Body of pancreas (tissue), 4 donors: ENCODE measurements at places on chromosomes 13 and 19. TPM values are rescaled to one million over a fixed set of nuclear protein-coding genes. Genes with fewer than 3 reads are reported as not detected.

- DNase-seq: no peak
Observed at GRCh38 chr13:78836238-78836784, 177.4 kb upstream of the OBI1 start.

DNA sequence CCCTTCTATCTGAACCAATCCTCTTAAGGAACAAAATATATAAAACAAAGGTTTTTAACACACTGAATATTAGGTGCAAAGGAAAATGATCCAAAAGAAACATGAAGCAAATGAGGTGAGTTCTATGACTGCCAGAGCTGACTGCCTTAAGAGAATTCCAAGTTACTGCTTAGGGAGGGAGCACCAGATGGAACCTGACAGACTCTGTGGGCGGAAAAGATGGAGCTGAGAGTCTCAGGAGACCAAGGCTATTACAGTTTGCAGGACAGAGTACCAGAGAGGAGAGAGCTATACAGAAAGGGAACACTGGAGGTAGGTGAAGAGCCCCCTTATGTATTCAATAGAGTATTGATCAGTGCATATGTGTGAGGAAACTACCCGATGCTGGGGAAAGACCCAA lies 87.2 kb downstream of the B3GLCT start:
- no peak for DNase-seq

- DNase-seq: no peak
Observed at GRCh38 chr19:6032381-6032780, 54.4 kb upstream of the RANBP3 start.

DNA sequence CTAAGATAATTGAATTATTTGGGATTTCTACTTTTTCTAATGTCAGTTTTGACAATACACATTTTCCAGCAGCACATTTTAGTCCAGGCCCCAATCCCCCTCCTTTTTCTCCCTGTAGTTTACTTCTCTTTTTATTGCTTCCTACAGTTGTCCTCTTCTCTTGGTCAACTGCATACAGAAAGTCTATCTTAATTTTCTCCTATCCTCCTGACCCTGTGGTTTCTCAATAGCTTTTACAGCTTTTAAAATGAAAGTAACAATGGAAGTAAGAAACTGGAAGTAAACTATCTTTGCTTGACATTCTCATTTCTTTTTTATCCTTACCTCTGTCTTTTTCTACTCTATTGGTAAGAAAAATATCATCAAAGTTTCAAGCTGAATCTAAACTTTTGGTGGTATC lies 106.5 kb upstream of the OXGR1 start:
- DNase-seq: no peak

- DNase-seq: no peak
Observed at GRCh38 chr19:52734331-52734892, 432 bp downstream of the ZNF611 start.

DNA sequence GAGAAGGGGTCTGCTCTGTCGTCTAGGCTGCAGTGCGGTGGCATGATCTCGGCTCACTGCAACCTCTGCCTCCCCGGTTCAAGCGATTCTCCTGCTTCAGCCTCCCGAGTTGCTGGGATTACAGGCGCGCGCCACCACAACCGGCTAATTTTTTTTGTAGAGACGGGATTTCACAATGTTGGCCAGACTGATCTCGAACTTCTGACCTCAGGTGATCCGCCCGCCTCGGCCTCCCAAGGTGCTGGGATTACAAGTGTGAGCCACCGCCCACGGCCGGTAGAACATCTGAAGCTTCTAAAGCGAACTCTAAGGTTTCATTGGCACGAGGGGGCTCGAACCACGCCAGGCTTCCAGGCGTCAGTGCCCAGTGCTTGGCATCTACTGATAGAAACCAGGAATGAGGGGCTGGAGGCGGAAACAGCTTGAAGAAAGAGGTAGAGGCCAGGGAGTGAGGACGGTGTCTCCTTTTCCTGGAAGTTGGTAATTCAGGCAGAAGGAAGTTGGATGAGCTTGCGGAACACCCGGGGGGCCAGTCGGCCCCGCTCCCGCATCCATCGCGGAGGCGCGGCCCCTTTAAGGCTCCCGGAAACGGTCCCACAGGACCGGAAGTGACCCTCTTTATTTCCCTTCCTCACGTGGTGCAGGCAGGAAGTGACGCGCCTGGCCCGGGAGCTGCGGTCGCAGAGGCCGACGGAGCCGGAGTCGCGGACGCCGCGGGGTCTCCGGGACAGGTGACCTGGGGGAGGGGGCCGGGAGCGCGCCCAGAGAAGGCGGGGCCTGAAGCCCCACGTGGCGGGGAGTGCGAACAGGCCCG lies at the start of gene CCDC9:
CCDC9 (plus strand) TSS at position 647 of the 814 bp plus-strand sequence. CDS start 1,876 bp downstream, outside the sequence.
- DNase-seq: peak; percentile 97

- DNase-seq: no peak
Observed at GRCh38 chr13:76226941-76227340, 590.8 kb downstream of the LMO7 start.

GRCh38 chr13:72808917-72809500 lies 27.1 kb downstream of the PIBF1 start:
- no peak for DNase-seq

GRCh38 chr19:8212212-8212611 lies 3.0 kb downstream of the CERS4 start:
- DNase-seq: no peak

DNA sequence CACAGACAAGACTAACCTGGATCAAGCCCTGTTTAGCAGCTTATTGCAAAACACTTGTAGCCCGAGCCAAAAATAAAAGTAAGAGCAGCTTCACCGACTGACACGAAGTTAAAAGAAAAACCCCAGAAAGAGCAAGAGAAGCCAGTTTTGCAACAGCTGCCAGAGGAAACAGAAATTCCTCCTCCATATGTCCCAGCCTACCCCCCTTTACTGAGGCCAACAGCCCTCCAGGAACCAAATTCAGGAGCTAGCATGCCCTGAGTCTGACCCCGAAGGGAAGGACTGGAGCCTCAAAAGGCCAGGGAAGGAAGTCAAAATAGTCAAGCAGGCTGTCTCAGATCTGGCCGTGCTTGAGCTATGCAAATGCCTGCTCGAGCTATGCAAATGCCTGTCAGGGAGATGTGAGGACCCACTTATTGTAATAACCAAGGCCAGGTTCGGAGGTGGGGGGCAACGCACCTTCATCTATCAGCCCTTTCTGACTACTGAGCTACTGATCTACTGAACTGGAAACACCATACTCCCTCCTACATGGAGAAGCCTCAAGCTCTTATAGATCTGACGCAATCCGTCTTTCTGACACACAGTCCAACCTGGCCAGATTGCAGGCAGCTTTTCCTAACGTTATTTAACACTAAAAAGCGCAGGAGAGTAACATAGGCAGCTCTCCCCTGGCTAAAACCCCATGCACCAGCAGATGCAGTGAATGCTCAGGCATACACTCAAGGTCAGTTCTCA lies 6.7 kb downstream of the SIGLEC11 start:
- no peak for DNase-seq

- no peak for DNase-seq
Observed at GRCh38 chr13:101811284-101811839, 358.9 kb downstream of the ITGBL1 start.

Gene ZNF571
- total RNA-seq: 2.6 TPM

DNA sequence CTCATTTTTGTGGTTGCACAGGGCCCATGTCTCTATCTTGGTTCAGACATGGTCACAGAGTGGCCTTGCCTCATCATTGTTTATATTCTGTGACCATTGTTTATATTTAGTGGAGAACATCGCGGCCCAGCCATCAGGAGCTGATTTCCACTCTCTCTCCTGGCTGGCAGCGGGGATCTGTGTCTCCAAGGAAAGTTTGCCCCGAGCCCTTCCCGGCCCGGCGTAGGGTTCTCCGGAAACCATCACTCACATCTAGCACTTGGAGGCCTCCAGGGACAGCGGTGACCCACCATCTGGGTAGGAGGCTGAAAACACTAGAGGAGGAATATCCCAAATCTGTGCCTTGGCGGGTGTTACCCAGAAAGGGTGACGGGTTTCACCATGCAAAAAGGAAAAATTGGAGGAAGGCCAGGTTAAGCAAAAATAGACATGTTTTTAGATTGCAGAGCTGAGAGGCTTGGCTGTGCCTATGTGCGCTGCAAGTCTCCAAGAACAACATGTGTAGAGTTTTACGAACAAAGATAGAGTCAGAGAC lies 726 bp upstream of the ZNF358 start:
- no peak for DNase-seq

DNA sequence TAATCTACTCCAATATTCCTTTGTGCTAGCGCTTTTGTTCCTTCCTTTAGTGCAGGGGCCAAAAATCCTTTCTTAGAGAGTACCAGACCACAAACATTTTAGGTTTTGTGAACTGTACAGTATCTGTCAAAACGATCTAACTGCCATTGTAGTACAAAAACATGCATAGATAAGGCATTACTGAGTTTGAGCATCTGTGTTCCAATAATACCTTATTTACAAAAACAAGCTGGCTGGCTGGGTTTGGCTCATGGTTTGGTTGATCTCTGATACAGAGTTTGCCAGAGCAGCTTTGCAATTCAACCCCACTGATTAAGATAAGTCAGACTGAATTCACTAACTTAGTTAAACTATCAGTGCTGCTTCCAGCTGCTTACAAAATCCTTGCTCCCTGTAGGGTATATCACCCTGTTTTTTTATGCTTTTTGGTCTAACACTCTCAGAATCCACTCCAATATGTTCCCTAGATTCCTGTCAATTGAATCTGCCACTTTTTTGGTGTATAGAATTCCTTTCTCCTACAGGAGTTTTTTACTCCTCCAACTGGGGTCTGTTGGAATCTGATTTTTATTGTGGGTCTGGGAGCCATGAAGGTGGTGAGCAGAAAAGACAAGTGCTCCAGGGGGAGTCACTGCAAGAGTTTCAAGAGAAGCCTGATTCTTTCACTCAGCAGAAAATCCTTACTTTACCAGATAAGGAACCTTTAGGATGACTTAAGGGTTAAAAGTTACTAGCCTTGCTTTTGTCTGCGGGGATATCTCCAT lies 1399.4 kb downstream of the EFNB2 start:
- DNase-seq: no peak

DNA sequence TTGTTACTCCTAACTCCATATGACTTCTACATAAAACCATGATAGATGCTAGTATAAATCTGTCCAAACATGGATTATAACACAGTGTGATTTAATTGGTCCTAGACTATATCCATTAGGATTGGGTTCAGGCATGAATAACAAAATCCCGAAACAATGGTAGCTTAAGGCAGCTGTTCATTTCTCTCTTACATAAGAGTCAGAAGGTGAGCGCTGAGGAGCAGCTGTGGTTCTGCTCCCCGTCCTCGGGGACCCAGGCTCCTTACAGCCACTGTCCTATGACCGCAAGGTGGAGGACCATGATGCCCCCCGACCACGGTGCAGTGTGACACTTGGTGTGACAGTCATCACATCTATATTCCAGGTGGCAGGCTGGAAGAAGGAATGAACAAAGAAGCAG lies 145.8 kb downstream of the SLC7A1 start:
- no peak for DNase-seq

- DNase-seq: no peak
Observed at GRCh38 chr13:67950603-67951002, 720.5 kb upstream of the PCDH9 start.

DNA sequence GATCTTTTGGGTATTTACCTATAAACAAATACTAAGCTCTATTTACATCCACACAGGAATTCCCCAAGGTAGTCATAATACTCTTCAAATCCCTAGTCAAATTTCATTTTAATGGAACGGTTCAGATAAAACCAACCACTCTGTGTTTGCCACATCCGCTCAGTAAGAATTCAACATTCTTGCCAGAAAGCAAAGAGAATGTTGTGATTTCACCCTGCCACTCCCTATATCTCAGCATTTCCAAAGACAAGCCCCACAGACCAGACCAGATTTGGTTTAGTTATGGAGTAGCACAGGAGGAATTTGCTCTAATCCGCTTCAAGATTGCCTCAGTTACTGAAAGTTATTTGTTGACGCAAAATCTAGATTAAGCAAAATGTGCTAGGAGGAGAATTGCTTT lies 105.6 kb upstream of the SERP2 start:
- DNase-seq: no peak

Gene CYP4F3
- total RNA-seq: 0.33 TPM

- DNase-seq: no peak
Observed at GRCh38 chr19:1847684-1848398, 442 bp downstream of the REXO1 start.

Gene MIA
- not detected for total RNA-seq
